ENCODE measurements at places on chromosomes 11 and 22.

DNA sequence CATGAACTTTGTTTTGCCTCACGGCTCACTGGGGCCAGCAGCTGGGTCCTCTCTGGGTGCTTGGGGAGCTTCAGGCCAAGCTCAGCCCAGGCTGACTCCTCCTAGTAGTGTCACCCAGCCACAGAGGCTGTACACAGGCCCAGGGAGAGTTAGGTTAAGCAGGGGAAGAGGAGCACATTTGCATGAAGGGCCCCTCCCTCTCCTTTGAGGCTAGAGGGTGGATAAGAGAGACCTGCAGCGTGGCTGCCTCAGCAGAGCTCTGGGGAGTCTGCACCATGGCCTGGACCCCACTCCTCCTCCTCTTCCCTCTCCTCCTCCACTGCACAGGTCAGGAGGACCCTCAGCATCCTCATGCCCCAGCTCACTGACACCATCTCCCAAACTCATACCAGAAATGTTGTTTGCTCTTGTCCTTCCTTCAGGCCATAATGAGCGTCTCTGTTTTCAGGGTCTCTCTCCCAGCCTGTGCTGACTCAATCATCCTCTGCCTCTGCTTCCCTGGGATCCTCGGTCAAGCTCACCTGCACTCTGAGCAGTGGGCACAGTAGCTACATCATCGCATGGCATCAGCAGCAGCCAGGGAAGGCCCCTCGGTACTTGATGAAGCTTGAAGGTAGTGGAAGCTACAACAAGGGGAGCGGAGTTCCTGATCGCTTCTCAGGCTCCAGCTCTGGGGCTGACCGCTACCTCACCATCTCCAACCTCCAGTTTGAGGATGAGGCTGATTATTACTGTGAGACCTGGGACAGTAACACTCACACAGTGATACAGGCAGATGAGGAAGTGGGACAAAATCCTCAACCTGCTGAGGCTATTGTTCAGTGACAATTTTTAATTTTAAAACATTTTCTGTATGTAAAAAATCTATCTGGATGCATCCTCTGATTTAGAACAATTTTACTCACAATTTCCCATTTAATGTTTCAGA lies 82.4 kb upstream of the VPREB1 start:
- no peak for DNase-seq

- DNase-seq, result no peak
Measured at GRCh38 chr11:27290261-27291050, 72.6 kb downstream of the CCDC34 start.

GRCh38 chr22:31239771-31240370 lies 27.8 kb downstream of the LIMK2 start:
- no peak for DNase-seq

- DNase-seq, result peak; percentile 19
Measured at GRCh38 chr11:83033972-83034672, 37.6 kb downstream of the RAB30 start.

DNA sequence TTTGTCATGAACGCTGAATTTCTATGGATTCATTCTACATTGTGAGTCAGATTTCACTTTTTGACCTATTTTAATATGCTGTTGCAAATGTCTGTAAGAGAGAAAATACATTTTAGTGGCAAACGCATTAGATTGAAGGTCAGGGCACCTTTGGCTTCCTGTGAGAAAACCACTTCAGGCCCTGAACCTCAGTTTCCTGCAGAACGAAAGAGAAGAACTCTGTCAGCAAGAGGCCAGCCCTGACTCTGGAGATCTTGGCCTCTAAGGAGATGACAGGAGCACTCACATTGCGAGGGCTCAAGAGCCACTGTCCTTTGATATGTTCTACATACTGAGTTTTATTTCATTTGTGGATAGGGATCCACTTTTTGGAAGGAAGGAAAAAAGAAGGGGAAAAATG lies 83.6 kb downstream of the KCNJ1 start:
- no peak for DNase-seq

DNA sequence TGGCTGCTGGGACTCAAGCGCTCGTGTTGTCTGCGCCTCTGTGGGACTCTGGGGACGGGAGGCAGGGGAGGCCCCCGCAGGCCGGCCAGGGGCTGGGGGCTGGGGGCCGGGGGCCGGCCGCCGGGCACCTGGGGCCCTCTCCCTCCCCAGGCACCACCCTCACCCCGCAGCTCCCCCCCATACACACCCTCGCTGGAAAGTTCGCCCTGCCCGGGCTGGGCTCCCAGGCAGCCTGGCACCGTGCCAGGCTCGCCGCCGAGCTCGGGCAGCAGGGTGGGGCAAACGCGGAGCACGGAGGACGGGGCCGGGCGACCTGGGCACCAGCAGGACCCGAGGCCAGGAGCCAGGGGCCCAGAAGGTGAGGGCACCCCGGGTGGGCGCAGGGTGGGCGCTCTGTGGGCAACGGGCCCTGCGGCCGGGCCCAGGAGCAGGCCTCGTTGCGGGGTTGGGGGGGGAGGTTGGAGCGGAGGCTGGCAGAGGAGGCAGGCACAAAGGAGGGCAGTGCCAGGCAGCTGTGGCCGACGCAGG lies 76.7 kb upstream of the WNT7B start:
- DNase-seq, result no peak

DNA sequence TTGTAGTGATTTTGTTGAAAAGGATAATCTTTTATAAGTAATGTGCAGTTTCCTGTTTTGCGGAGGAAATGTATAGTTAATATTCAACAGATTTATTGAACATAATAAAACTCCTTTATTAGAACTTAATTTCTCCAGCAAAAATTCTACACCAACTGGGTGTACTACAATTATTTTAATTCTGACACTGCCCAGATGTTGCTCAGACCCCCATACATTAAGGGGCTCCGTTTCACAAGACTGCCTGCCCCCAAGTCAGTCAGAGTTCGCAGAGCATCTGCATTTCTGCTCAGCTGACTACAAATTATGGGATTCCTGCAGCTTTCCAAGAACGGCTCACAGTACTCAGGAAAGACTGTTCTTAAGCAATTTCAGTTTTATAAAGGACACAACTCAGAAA lies 6.2 kb downstream of the CEP57 start:
- no peak for DNase-seq

- DNase-seq, result no peak
Measured at GRCh38 chr22:17281440-17281841, 62.2 kb upstream of the ADA2 start.

GRCh38 chr22:19879992-19880785 lies 25.5 kb upstream of the GNB1L start:
- DNase-seq, result no peak

DNA sequence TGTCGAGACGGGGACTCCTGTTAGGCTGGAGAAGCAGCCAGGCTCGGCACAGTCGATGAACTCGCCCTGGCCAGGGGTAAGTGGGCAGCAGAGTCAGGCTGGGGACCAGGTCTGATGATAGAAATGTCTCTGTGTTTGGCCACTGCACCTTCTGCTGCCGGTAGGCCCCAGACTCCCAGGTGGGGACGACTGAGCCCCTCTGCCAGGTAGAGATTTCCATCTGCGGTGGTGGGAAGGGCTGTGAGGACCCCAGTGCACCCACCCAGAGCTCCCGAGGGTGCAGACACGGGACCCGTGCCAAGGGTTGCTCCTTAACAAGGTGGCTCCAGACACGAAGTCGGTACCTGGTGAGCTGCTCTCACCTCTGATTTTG lies 862.5 kb downstream of the TBC1D22A start:
- no peak for DNase-seq

GRCh38 chr11:38968951-38969350 lies 2370.9 kb upstream of the RAG2 start:
- DNase-seq, result no peak

DNA sequence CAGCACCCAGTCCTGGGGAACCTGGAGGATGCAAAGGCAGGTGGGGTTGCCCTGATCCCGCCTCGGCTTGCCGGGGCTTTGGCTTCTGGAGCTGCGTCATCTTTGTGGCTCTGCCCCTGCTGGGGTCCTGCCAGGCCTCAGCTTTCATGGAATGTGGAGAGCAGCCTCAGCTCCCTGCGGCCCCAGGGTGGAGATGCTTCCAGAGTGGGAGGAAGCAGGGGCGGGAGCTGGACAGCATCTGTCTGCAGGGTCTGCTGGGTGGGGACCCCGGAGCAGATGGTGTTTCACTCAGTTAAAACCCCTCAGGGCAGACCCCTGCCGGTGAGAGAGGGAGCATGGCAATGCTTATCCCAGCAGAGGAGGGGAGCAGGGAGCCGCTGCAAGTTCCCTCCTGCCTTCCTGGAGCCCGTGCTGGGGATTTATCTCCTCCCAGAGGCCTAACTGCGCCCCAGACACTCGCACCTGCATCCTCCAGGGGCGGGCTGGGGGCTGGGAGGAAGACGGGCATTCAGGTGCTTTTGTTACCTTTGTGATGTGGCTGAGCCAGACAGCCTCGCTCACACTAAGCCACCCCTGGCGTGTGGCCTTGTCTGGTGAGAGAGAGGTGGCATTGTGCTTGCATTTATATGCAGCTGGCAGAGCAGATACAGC lies 15.7 kb downstream of the GRIK4 start:
- no peak for DNase-seq

DNA sequence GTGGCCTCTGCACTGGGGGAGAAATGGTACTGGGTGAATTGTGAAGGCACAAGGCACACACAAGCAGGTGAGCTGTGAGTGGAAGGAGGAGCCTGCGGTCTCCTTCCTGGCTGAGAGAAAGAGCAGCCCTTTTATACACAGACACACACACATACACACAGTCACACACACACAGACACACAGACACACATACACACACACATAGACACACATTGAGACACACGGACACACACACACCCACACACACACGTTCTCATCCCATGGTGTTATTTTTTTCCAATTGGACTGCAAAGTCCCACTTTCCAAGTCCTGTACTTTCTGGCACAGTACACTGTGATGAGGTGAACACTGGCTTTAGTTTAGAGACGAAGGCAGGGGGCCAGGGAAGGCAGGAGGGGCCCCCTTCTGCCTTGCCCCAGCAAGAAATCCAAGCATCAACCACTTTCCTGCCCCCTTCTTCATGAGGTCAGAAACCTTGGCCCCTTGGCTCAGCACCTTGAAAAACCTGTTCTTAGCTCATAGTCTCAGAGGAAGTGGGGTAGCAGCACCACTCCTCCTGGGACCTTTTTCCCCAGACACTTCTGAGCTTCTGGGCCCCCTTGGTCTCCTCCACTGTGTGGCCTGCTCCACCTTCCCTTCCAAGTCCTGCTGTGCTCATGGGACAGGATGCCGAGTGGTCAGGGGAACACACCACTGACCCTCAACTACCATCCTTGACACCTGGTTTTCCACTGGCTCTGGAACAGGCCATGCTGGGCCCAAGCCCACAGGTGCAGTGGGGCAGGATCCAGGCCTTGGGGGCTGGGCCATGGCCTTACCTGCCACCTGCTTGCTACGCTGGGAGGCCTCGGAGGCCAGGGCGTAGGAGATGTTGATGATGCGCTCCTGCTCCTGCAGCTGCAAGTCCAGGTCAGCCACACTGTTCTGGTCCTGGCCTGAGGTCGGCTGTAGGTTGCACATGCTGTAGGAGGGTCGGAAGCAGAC lies 43.8 kb downstream of the C11orf58 start:
- no peak for DNase-seq

DNA sequence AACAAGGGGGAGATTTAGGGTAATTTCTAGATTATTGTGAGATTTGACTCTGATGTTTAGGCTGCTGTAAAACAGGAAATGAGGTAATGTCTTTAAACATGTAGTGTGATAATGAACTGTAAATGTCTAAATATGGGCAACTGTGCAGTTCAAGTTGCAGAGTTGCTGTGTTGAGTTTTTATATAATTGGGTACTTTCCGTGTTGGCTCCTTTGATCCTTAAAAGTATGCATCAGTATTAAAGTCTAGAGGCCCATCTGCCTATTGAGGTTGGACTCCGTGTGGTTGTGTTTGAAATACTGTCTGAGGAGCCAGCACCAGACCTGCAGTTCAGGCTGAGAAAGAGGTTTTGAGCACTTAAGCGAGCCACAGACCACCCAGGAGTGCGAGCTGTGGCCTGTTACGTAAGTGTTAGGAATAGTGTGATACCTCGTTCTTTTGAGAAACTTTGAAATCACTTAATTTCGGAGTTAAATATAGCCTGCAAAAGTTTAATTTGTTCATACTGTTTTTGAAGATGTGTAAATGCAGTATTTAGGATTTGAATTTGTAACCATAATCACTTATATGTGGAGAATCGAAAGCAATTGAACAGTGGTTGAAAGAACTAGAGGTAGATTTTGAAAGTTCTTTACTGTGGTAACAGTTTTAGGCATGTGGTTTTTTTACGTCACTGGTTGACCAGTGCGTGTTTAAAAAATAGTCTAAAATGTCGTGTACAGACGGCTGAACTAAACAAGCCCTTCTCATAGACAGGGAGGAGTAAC lies 9.0 kb downstream of the FAM118A start:
- DNase-seq, result no peak

DNA sequence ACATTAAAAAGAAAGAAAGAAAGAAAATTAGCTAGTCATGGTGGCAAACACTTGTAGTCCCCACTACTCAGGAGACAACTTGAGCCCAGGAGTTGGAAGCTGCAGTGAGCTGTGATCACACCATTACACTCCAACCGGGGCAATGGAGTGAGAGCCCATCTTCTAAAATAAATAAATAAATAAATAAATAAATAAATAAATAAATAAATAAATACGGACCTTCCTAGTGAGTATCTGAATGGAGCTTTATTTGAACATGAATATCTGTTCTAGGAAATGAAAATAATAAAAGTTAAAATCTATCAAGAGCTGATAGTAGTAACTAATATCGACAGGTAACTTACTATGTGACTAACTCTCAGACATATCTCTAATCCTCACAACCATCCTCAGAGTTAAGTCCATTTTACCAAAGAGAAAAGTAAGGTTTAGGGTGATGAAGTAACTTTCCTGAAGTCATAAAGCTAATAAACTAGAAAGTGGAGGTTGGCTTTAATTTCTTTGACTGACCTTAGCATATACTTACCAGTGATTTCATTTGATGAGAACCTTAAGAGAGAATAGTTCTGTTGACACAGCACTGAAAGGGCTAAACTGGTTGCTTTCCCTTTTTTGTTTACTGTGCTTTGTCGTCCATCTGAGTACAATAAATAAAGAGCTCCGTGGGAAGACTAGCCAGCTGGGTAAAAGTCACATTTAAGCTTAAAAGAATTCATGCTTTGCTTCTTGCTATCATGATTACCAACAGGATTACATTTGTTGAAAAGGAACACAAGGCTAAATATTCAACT lies 22.4 kb downstream of the ENTHD1 start:
- DNase-seq, result peak; percentile 5

- DNase-seq, result no peak
Measured at GRCh38 chr22:35053060-35053835, 12.7 kb upstream of the ISX start.

DNA sequence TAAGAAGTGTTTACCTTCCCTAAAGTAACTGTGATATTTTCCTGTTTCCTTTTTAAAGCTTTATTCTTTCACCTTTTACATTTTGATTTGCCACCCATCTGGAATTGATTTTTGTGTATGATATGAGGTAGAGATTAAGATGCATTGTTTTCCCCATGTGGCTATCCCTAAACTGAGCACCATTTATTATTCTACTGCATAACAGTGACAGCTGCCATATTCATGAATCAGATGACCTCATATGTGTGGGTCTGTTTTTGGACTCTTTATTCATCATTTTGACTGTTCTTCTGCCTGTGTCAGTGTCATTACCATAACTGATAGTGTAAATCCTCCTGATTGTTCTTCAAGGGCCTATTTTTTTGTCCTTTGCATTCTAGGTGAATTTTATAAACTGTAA lies 50.8 kb downstream of the HIPK3 start:
- DNase-seq, result no peak

- no peak for DNase-seq
Measured at GRCh38 chr11:118238929-118239328, 13.2 kb downstream of the MPZL3 start.

Data from NCI-H2029 treated with DMSO at 0.1 percent for 48 hours (cell line).